ENCODE measurements at places on chromosomes 2 and 18.

DNA sequence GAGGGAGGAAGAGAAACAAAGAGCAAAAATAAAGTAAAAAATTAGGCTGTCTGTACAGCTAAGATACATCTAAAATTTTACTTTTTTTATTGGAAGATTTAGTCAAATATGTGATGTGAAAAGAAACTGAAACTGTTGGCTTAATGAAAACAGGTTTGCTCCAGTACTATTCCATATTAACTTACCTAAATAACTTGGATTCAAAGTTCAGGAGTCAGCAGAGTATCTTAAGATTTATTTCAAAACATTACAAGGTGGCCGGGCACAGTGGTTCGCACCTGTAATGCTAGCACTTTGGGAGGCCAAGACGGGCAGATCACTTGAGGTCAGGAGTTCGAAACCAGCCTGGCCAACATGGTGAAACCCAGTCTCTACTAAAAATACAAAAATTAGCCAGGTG, 197.9 kb downstream of the PDE11A start:
- no peak for DNase-seq

GRCh38 chr18:41744421-41745030, 210.5 kb upstream of the PIK3C3 start:
- no peak for DNase-seq

- DNase-seq = no peak
Measured at GRCh38 chr2:156333274-156333950, 891 bp upstream of the NR4A2 start.

DNA sequence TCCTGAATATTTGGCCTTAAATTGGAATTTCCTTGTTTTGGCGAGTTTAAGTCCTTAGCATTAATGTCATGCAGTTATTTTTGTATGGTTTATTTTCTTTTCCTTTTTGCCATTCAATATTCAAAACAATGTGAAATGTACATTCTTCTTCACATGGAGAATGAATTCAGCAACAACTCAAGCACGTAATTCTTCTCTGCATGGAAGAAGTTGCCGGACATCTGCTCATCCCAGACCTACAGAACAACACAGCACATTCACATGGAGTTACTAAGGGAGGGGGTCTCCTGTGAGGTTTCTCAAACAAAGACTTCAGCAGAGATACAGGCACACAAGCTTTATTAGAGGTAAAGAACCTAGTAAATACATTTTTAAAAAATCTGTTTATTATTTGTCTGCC, 236.8 kb downstream of the SATB2 start:
- DNase-seq = no peak
